ENCODE measurements at places on chromosomes 4 and X. TPM values are rescaled to one million over a fixed set of nuclear protein-coding genes. Genes with fewer than 3 reads are reported as not detected.

DNA sequence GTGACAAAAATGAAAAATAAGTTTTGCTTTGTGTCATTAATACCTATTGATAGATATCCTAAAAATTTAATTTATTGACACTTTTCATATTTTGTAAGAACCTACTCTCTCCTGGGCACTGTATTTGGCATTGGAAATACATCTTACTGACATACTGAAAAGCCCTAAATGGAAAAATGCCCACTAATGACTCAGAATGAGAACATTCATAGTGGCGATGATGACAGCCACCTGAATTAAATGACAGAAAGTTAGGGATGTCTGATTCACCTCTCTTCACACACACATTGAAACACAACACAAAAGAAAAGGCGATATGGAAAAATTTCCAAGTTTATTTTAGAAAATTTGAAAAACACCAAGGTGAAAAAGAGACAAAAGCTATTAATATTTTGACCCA lies 992.3 kb downstream of the STPG2 start:
- DNase-seq, result no peak

CDK16 gene
- total RNA-seq, result 206 TPM

GYPB gene
- not detected for total RNA-seq

AGTR2 gene
- total RNA-seq, result 0.51 TPM

DNA sequence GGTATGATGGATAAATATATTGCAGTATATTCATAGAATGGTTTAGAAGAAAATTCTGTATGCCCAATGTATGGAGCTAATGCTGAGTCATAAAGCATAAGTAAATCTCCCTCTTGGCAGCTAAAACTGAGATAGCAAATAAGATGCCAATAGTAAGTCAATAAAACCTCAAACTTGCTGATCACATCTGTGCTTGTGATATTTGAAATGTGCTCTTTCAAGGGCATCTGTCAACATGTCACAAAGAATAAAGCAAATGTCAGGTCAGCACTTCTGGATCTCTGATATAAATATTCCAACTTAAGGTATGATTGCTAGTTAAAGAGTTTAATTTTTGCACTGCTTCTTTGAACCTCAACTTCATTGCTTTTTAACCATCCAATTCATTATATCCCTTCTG lies 262.3 kb upstream of the EMCN start:
- DNase-seq, result no peak

- DNase-seq, result no peak
Measured at GRCh38 chr4:170274616-170275015, 184.9 kb upstream of the AADAT start.

DNA sequence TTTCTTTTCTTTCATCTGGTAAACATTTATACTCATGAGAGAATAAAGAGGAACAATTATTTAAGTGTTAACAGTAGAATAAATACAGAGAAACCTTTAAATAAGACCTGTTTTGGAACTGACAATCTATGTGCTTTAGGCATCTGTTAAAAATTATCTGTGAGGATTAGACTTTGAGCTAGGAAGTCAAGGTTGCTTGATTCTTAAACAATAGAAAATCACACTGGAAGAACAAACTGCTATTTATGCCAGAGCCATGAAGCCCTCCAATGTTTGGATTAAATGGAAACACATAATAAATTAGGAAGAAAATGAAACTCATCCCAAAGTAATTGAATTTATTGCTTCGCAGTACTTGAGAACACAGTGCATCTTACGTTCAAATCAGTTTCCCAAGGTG lies 207.2 kb upstream of the NPY2R start:
- no peak for DNase-seq

CFAP99 gene
- total RNA-seq, result 0.43 TPM
